ENCODE measurements at places on chromosomes 3 and 15. TPM values are rescaled to one million over a fixed set of nuclear protein-coding genes. Genes with fewer than 3 reads are reported as not detected.

DNA sequence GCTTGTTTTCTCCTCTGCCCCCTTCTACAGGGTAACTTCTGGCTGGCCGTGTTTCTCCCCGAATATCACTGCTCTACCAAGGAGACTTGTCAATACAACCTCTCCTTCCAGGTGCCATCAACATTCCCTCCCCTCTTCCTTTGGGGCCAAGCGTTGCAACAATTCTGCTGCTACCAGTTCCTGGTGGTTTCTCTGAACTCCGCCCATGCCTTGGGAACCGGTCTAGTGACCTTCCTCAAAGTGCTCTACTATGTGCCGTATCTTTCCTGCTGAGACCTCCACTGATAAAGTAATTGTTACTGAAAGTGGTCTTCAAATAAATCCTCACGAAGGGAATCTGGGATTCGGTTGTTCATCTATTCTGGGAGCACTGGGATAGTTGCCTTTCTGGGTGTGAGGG lies 26.2 kb downstream of the PCSK6 start:
- no peak for DNase-seq

DNA sequence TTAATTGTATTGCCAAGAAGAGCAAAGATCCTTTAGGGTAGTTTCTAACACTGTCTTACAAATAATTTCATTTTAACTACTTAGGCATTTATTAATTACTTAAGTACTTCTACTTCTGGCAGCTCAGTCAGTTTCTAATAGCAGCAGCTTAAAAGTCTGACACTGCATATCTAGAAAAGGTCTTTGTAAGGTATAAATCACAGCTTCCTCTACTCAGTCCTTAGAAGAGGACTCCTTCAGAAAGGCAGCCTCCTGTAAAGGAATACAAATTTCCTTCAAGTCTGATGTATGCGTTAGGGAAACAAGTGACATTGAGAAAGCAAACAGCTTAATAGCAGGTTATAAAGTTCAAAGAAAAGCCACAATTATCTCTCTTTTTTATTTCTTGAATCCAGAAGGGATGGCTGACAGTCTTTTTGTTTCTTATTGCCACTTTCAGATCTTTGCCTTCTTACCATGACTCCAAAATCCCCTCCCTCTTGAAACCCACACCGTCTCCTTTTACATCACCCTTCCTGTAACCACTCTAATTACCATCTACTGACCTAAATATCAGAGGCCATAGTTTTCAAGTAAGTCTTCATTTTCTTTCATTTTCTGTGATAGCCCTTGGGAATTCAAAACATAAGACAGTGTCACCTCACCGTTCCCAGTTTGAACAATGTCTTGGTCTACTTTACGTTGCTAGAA lies 109.5 kb downstream of the CGGBP1 start:
- DNase-seq, result no peak

DNA sequence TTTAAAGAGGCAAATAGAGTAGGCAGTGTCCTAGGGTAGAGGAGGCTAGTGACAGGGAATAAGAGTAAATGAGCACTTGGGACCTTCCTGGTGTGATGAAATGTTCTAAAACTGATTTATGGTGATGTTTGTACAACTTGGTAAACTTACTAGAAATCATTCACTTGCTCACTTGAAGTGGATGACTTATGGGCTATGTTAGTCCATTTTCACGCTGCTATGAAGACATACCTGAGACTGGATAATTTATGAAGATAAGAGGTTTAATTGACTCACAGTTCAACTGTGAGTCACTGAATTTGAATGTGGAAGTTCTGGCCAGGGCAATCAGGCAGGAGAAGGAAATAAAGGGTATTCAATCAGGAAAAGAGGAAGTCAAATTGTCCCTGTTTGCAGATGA lies 31.7 kb upstream of the DHX36 start:
- no peak for DNase-seq

- no peak for DNase-seq
Measured at GRCh38 chr3:19016851-19017250, 131.5 kb upstream of the KCNH8 start.

DNA sequence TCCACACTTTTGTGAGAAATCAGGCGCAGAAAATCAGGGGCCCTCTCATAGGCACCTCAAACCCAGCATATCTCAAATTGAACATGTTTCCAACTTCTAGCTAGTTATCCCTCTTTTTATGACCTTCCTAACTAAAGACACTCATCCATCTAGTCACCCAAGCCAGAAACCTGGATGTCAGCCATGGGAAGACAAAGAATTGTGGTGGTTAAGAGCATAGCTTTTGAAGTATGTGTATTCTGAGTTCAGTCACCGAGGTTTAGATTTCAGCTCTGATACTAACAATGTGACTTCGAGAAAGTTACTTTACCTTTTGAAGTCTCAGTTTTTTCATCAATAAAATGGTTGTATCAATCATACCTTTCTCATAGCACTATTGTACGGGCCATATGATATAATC lies 495.5 kb downstream of the NLGN1 start:
- DNase-seq, result no peak

DNA sequence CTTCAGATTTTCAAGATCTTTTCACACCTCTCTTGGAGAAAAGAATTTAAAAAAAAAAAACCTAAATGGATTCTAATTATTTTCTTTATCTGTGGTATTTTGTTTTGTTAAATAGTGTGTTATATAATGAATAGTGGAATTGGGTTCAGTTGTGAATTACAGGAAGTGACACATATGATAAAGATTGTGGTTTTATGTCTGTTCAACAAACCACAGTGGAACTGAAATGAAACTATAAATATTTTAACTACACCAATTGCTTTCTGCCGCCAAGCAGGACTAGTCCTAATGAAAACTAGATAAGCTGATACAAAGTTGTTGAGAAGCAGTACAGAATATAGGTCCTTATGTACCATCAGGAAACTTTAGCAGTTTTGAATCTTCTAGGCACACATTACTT lies 121.6 kb downstream of the UBE2E2 start:
- DNase-seq, result no peak

GRCh38 chr15:93997071-93997658 lies 234.2 kb upstream of the MCTP2 start:
- DNase-seq, result no peak

- no peak for DNase-seq
Measured at GRCh38 chr15:59177317-59177660, 29.4 kb upstream of the LDHAL6B start.

DNA sequence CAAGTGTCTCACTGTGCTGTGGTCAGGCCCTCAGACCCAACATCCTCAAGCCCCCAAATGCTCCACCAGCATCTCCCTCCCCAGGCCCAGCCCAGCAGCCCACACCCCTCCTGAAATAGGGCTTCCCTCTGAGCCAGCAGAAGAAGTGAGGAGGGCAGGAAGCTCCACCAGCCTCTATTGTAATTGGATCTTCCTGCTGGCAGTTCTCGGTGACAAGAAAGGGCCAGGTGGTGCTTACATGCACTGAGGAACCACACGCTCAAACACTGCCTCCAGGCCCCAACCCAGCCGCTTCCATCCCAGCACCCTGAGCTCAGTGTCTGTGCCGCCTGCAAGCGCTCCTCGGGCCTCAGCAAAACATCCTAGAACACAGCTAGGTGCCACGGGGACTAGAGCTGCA lies 96.7 kb downstream of the ATP10A start:
- peak; percentile 60 for DNase-seq

DNA sequence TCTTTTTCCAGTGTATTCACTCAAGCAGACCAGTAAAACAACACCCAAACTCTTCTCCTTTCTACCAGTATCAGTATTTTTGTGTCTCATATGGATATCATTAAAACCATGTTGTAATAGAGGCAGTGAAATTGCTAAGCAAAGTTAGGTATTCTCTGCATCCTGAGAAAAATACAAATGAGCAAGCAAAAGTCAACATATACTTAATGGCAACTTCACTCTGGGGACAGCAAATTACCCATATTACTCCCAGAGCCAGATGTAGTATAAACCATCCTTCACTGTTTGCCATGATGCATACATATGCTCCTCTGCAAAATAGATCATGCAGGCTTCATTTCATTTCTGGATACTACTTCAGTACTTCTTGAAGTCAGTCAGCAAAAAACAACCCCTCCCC lies 22.1 kb downstream of the UBA5 start:
- no peak for DNase-seq

DNA sequence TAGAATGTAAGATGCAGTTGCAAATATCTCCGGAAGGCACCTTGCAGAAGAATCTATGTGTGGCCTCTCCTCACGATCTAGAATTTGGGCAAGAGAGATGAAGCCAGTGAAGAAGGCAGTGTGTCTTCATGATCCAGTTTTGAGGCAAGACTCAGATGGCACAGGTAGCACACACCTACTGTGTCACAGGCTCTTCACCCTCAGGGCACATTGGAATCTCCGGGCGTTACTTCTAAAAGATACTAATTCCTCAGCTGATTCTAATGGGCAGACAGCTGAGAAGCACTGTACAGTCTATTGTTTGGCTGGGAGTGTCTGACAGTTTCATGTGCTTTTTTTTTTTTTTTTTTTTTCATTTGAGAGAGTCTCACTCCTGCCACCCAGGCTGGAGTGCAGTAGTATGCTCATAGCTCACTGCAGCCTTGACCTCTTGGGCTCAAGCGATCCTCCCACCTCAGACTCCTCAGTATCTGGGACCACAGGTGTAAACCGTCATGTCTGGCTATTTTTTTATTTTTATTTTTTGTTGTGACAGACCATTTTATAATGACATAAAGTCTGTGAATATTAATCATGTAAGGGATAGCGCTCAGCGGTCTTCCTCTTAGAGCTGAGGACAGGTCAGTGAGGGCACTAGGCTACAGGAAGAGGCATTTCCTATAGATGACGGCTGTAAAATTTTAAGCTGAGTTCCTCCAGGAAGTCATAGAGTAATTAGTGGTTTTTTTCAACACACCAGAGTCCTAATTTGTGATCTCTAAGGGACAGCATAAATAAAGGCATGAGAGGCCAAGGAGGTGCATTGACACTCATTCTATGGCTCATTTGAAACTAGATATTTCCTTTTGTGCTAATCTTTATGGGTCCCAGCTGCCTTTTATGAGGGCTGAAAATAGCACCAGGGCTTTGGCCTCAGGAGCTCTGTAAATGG lies 4.0 kb downstream of the C3orf52 start:
- no peak for DNase-seq

DNA sequence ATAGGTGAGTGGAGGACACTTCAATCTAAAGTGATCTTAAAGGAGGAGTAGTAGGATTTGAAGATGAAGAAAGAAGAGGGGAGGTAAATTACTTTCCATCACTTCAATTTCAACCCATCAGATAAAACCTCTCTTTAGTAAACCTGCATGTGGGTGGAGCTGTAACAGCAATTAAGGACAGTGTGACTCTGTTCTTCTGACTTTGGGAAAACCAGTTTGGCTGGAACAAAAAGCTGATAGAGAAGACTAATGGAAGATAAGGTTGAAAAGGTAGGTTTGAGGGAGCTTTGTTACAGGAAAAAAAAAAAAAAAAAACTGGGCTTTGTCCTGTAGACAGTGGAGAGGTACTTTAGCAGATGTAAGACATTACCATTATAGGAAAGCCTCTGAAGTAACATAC lies 4.5 kb upstream of the GSK3B start:
- DNase-seq, result no peak

- DNase-seq, result no peak
Measured at GRCh38 chr3:190541008-190541407, 27.1 kb downstream of the IL1RAP start.

GRCh38 chr3:106231086-106231485 lies 362.3 kb upstream of the CBLB start:
- no peak for DNase-seq

GRCh38 chr3:87546216-87546615 lies 269.8 kb upstream of the POU1F1 start:
- DNase-seq, result no peak

DNA sequence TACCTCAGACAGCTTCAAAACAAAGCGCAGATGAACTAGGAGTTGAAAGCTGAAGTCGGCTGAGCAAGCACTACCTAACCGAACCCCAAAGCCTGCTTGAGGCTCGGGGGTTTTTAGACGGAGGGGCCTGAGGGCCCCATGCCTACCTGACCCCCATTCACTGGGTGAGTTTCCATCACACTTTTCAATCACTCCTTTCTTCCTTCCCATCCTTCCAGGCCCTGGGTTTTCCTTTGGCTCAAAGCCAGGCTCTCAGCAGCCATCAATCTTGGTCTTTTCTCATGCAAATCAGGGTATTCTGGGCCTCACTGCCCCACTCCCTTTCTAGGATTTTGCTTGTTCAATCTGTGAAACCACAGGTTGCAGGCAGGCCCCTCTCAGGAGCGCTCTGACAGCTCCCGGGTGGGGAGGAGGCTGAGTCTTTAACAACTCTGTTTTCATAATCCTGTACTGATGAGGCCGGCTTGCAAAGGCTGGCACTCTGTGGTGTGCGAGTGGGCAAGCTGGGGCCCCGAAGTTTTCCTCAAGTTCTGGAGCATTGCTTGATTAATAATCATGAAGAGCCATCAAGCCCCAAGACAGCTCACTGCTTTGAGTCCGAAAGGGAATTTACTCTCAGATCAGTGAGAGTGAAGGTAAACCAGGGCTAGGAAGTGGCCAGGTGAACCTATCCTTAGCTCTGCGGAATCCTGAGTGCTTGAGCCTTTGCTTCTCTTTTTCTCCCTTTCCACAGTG lies 97.6 kb downstream of the FRMD4B start:
- no peak for DNase-seq

DNA sequence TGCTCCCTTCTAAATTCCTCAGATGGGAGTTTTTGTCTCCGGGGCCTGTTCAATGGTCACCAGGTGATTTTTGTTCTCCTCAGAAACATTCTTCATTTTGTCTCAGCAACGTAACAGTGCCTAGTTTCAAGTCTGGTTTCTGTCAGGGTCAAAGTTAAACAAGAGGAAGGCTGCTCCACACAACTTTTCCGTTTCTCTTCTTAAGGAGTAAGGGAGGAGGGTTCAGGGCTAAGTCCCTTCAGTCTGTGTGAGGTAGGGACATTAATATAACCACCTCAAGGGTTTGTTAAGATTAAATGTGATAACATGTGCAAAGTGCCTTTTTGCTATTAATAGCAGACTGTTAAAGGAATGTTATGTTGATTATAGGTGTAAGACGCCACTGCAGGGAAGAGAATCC lies 41.8 kb downstream of the HOMER2 start:
- no peak for DNase-seq

DNA sequence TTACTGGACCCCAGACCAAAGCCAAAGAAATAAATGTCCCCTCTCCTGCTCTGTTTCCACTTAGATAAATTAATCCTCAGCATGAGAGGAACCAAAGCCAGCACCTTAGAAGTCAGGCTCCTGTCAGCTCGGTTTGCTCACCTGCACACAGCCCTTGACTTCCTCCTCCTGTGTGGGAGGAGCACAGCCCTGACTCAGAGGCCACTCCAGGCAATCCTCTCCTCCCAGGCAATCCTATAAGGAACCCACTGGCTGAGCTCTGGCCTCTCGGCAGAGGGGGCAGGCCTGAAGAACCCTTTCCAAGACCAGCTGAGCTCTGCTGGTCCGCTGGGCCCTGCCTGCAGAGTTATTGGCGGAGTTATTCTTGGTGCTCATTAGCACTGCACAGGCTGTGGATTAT lies 30.8 kb downstream of the LIPC start:
- DNase-seq, result no peak

GRCh38 chr3:53776494-53777101 lies 69.6 kb downstream of the CHDH start:
- DNase-seq, result no peak

Gene MRPL46
- 14.5 TPM for total RNA-seq

Gene GABRA5
- 58.6 TPM for total RNA-seq

Gene PIGZ
- 18.2 TPM for total RNA-seq

Gene TEX55
- total RNA-seq, result not detected

Gene GOLGA6L10
- 1.7 TPM for total RNA-seq

Gene IMPG2
- total RNA-seq, result 0.78 TPM

Gene CASR
- not detected for total RNA-seq

Gene KLHL40
- not detected for total RNA-seq

All from esophagus muscularis mucosa (tissue), 4 donors.